ENCODE measurements at places on chromosomes 1 and 21.

DNA sequence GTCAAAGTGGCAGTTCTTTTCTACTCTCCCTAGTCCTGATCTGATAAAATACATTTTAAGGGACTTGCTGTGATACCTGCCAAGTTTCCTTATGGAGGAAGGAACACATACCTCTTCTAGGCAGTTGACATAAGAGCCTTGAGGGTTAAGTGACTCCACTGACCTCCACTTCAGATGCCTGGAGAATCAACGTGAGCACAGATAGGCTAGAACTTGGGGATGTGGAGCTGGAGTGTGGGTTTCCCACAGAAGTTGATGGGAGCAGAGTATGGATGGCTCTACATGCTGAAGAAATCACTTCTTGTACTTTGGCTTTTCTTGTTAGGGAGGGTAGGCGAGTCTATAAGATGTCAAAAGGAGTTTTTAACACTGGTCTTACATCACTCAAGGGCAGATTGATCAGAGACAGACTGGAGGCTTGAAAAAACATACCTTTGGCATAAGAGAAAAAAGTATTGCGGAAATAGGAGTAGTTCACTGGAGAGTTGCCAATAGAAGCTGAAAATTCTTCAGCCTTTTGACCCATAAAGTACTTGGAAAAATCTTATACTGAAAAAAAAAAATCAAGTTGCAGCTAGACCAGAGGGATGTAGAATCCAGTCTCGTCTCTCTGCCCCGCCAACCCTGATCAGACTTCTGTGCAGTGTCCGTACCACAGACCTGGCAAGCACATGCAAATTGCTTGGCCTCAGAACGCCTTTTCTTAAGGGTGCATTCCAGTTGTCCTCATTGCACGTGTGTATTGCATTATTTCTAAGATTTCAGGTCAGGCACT is 5.5 kb downstream of the RHOU start:
- no peak for DNase-seq

DNA sequence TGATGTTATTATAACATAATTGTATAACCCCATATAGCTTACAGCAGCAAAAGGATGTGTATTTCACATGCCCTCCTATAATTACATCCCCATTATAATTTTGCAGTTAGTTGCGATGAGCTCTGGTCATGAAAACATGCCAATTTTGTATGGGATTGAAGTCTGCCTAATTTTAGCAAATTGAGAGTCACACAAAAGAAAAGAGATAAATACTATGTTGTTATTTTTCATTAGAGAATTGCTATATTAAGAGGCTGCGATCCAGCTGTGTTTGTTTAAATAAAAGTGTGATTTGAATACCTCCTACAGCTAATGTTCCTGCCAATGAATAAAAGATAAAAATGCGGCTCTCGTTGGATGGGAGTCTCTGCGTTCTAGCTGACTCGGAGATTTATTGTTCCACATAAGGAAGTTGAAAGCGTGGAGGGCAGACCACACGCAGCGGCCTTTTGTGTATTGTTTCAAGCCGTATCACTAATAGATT is 461.0 kb upstream of the NFIA start:
- DNase-seq: no peak

GRCh38 chr1:65209005-65209885 is 61.2 kb downstream of the AK4 start:
- peak; percentile 12 for DNase-seq

- DNase-seq: no peak
These were observed 54.3 kb downstream of the CD247 start for GRCh38 chr1:167463875-167464575.

DNA sequence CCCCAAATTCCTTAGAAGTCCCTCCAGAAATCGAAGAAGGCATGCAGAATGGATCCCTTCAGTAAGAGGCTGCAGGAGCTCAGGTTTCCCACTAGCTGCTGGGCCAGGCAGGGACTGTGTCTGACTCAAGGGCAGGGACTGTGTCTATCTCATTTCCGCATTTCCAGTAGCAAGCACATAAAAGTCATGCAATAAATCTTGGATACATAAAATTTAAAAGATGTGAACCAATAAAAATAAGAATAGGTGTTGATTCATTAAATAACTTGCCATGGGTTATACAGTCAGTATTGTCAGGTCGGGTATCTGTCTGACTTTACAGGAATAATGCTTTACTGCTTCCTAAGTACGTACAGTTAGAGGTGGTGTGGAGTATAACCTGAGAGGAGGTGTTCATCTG is 15.2 kb downstream of the PM20D1 start:
- DNase-seq: no peak

DNA sequence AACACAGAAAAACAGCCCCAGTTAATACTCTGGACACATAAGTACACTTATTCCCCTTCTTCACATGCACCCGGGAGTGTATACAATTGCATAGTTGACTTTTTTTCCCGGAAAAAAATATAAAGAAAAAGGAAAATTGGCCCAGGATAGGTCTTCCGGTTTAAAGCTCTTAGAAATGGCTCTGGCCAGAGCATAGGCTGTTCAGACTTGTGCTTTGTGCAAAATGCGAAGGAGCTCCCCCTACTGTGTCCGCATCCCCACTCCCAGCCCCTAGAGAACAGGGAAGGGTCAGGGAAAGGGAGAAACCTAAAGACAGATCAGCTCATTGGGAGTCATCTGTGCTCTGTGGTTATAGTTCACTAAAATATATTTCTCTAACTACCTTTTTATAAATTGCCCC is 5.5 kb upstream of the MTMR11 start:
- DNase-seq: no peak

- no peak for DNase-seq
These were observed 1144.6 kb upstream of the ADGRL2 start for GRCh38 chr1:80656014-80656636.

- no peak for DNase-seq
These were observed 4.2 kb upstream of the RIPK4 start for GRCh38 chr21:41770901-41771624.

- no peak for DNase-seq
These were observed 7.0 kb downstream of the KRTCAP2 start for GRCh38 chr1:155166051-155166470.

DNA sequence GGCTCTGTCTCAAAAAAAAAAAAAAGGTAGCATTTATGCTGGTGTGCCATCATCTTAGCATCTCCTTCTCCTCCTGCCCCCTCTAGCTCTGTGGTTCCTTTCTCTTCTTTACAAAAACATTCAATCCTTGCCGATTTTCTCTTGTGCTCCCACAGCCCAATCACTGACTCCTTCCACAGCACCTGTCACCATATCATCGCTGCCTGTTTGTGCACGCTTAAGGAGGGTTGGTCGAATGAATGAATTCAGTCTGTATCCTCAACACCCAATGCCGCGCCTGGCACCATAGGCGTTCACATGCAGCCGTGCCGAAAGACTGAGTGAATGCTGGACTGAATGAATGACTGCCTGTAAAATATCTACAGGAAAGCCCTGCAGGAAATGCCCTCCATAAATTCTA is 7.9 kb downstream of the RNU5D-1 start:
- DNase-seq: no peak

DNA sequence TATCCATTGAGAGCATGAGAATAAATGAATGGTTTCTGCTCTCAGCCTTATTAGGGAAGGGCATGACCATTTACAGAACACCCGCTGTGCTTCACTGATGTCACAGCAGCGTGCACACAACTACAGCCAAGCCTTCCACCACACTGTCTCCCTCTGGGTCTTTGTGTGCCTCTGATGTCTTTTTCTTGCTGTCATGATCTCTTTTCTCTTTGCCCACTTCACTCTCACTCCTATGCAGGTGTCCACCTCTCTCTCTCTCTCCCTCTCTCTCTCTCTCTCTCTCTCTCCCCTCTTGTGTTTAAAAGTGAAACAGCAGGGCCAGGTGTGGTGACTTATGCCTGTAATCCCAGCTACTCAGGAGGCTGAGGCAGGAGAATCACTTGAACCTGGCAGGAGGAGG is 232.5 kb upstream of the JUN start:
- no peak for DNase-seq

- DNase-seq: no peak
These were observed 27.2 kb downstream of the ERI3 start for GRCh38 chr1:44327679-44328491.

GRCh38 chr1:65224681-65225091 is 76.7 kb downstream of the AK4 start:
- no peak for DNase-seq

- DNase-seq: no peak
These were observed 95.0 kb upstream of the VAV3 start for GRCh38 chr1:108059945-108060344.

- no peak for DNase-seq
These were observed 134.7 kb downstream of the FAM78B start for GRCh38 chr1:166031932-166032571.

DNA sequence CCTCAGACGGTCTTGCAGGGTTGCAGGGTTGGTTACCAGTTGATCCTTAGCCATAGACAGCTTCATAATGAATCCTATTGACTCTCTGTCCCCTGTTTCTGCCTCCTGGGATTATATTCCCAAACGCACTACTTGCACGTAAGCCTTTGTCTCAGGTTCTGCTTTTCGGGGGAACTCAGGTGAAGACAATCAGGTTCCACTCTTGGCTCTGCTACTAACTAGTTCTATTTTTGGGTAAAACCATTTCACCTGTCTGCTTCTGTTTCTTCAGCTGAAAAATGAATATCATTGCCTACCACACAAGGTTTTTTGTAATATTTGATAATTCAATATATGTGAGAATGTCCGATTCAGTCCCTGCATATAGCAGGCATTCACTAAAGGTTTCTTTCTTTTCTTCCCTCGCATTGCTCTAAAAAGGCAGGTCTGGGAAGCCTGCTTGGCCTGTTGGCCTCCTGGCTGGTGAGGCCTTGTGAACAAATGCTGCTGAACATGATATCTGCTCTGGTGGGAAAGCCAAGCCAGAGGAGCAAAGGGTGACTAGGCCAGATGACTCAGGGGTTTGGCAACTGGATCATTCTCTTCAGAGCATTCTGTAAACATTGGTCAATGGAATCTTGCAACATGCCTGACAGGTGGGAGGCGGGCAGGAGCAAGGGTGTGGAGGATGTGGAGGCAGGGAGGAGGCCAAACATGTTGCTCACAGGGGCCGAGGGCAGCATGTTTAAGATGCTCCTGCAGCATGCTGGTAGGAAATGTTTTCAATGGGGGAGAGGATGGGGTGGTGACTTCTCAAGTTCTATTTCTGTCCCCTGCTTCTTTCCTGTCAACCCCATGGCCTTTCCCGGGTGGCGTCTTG is 23.8 kb downstream of the IER5 start:
- DNase-seq: no peak

GRCh38 chr1:223358826-223359225 is 5.2 kb downstream of the SUSD4 start:
- no peak for DNase-seq

- no peak for DNase-seq
These were observed 6.6 kb downstream of the SORT1 start for GRCh38 chr1:109391157-109391556.

GRCh38 chr1:217867446-217867995 is 236.4 kb downstream of the SPATA17 start:
- no peak for DNase-seq

DNA sequence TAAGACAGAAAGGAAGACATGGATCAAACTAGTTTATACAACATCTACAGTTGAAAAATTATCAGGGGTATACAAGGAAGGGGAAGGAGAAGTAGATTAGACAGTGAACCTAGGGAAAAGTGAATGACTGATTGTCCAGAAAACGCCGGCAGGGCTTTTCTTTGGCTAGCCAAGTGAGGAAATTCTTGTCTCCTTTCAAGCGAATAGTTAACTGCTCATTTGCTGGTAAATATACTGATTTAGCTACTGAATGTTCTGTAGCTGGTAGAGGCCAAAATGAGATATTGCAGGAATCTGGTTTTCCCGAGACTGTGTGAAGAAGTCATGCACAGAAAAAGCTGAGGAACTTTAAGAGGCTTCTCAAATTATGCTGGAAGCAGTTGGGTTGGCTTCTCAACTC is 128.5 kb upstream of the ZNHIT6 start:
- DNase-seq: no peak

GRCh38 chr1:79726911-79727310 is 720.4 kb upstream of the ADGRL4 start:
- no peak for DNase-seq

DNA sequence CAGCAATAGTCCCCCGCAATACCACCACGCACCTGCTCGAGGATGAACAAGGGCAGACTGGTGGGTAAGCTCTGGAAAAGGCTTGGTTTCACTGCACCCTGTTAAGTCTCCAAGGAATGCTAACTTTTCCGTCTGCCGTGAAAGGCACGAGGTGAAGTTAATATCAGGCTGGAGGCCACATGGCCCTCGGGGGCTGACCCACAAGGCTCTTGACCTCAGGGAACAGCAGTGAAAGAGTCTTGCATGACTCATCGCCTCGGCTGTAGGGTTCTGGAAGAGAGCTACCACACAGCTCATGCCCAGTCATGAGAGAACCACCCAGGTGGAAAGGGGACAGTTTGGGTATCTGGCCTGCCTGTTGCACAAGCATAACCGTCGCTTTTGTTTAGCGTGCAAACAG is 24.7 kb downstream of the SCCPDH start:
- DNase-seq: no peak

GRCh38 chr1:168561989-168562388 is 14.4 kb upstream of the XCL1 start:
- no peak for DNase-seq

DNA sequence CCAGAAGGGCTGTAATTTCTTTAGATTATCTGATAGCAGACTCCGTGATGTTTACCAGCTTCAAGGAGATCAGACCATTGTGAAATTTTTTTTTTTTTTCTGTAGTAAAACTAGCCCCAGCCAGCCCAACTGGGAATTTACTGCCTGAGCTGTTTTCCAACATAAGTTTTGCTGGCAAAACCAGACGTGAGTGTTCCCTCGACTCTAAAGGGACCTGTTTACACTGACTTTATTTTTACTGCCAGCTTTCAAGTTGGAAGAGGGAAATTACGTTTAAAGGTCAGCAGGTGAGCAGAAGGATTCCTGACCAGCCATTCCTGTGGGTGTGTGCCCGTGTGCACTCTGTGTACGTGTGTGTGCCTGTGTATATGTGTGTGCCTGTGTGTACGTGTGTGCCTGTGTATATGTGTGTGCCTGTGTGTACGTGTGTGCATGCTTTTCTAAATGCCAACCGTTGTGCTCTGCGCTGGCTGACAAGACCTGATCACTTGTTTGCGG is 374 bp downstream of the MAB21L3 start:
- DNase-seq: no peak

GRCh38 chr1:218939095-218939494 is 234.6 kb upstream of the LYPLAL1 start:
- no peak for DNase-seq

- no peak for DNase-seq
These were observed 39.8 kb downstream of the USP1 start for GRCh38 chr1:62476525-62477219.

DNA sequence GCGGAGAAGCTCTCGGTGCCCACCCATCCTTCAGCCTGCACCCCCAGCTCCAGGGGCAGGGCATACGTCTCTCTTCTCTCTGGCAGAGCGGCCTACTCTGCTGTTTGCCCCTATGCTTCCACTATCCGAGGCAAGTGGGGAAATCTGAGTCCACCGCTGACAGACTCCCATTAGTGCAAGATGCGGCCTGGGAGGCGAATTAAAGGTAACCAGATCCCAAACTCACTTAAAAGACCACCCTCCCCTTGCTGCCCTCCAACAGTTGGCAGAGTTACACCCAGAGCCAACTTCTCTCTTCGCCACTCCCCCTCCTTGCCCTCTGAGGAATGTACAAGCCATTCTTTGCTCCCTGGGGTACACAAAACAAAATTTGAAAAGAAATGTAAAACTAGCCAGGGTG is 6.4 kb downstream of the FOXD3 start:
- no peak for DNase-seq

Measured in GF-D8 (cell line).